Hematopoietic multipotent progenitor cell (in vitro differentiated cells): ENCODE measurements at places on chromosomes 5 and 9.

GRCh38 chr5:133354323-133355185 is 257.8 kb downstream of the FSTL4 start:
- DNase-seq: no peak

- DNase-seq: no peak
These were observed 216.8 kb downstream of the SEMA5A start for GRCh38 chr5:9329125-9329524.

- no peak for DNase-seq
These were observed 178.0 kb downstream of the ESM1 start for GRCh38 chr5:54807421-54807820.

DNA sequence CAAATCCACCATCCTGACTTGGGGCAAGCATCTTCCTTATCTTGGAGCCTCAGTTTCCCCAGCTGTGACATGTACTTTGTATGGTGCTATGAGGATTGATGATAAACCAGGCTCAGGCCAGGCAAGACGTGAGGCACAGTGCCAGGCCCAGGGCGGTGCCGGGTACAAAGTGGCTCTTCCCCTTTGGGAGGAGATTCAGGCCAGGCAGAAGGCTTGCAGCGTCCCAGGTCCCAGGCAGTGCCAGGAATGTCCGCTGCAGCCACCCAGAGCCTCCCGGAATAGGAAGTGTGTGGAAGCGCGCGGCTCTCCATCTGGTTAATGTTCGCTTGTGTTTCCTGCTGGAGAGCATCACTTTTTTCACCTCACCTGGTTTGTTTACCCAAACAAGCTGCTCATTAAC is 12.6 kb upstream of the DENND1A start:
- DNase-seq: no peak

DNA sequence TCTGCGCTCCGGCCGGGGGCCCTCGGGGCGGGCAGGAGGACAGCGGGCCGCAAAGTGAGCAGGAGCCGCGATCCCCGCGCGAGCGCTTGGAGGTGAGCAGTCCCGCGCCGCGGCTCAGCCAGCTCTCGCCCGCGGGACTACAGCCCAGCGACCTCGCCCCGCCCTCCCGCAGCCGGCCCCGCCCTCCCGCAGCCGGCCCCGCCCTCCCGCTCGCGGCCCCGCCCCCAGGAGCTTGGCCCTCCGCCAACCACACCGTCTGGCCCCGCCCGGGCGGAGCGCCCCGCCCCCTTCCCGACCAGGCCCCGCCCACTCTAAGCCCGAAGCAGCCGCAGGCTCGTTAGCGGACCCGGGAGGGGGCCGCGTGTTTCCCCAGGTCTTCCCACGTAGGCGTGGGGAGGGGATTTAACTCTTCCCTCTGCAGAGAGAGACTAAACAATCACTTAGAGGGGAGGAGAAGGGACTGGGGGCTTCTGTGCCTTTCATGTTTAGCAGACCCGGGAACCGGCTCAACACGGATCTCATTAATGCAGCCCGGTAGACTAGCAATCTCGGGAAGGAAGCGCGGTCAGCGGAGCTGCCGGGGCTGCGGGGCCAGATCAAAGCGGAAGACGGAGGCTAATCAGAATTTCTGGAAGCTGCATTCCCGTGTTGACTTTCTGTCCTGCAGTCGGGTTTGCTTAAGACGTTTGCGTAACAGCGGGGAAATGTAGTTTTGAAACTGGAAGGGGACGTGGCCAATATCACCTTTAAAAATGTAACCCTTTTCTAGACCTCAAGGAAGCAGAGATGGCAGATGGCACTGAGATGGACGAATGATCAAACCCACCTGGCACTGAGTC is at the start of gene MYO10:
MYO10 (minus strand) TSS at position 139 of the 839 bp plus-strand sequence. CDS start 480 bp downstream, outside the sequence.
- DNase-seq: peak; percentile 67
